Muscle of leg (tissue), 16 donors: ENCODE measurements at places on chromosomes 4 and X. TPM values are rescaled to one million over a fixed set of nuclear protein-coding genes. Genes with fewer than 3 reads are reported as not detected.

The HSFX1 gene
- total RNA-seq = 1.2 TPM

The TMEM31 gene
- 0.18 TPM for total RNA-seq

The GPR143 gene
- 0.58 TPM for total RNA-seq

- DNase-seq = no peak
These were observed 12.8 kb upstream of the TNIP2 start for GRCh38 chr4:2768921-2769336.

DNA sequence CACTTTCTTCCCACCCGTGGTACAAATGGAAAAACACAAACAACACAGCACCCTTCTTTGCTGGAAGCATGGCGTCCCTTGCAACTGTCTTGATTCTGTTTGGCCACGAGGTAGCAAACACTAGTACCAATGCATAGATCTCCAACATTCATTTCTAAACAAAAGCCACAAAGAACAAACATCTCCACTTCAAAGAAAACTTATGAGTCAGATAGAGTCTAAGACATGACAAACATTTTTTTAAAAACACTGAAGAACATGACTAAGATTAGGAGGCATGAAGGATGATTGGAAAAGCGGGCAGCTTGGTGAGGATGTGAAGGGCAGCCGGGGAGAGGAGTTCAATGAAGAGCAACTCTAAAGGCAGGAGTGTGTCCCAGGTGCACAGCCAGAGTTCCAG lies 197.6 kb upstream of the FAM9B start:
- DNase-seq = no peak

GRCh38 chr4:147714575-147715401 lies 17.1 kb upstream of the ARHGAP10 start:
- DNase-seq = peak; percentile 74

- DNase-seq = no peak
These were observed 12.0 kb downstream of the MPP1 start for GRCh38 chrX:154793084-154793795.

DNA sequence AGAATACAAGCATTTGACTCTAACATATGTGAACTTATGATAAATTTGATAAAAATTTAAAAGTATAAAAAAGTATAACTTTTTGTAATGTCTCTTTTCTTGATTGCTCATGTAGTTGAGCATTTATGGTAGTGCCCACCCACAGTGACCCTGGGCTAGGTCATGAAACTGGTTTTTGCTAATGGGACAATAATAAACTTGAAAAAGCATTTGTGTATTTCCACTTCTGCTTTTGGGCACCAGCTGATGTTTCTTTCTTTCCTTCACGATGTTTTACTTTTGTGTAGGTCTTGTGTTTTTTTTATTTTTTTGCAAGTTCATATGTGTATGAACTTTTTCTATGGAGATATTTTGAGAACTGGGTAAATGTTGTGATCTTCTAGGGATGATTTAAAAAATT lies 313.1 kb downstream of the CBLL2 start:
- DNase-seq = no peak

DNA sequence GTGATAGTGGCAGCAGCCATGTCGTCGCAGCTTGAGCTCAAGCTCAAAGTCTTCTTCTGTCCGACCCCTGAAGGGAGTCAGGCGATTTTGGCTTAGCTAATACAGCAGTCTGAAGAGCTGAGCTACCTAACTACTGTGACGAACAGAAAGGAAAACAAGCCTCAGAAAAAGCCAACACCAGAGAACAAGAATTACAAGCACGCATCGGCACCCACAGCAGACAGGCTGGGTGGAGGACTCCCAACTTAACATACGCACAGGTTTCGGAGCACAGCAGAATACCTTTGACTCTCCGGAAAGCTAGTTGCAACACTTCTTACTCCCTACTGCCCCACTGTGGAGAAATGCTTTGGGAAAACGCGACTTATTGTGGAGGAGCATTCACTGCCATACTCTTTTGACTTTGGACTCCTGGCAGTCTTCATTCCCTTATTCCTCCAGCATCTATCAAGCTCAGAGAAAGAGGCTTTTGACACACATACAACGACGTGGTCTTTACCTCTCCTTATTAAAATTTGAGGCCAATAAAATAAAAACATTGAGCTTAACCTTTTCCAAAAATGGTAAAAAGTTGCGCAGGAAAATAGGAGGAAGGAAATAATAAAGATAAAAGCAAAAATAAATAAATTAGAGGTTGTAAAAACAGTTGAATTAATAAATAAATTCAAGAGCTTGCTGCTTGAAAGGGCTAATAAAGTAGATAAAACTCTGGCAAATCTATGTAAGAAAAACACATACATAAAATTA lies 41.3 kb upstream of the GPC3 start:
- DNase-seq = peak; percentile 83

GRCh38 chr4:150117629-150118028 lies 39.4 kb downstream of the DCLK2 start:
- DNase-seq = no peak

GRCh38 chr4:96186593-96186992 lies 346.7 kb downstream of the PDHA2 start:
- no peak for DNase-seq

DNA sequence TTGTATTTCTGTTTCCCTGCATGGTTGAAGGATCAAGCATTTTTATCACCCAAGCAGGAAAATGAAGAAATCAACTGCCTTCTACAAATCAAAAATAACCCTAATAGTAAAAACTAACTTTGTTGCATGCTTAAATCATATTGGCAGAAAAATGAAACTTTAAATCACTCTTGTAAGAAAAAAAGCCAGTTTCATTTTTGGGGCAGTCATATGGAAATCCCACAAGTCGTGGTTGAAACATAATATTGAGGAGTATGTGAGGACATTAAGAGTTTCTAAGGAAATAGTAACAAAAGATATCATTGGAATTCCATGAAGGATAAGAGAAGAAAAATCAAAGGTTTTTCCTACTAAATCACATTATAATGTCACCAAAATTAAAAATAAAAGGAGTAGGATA lies 8.4 kb downstream of the TEC start:
- no peak for DNase-seq

GRCh38 chrX:139058831-139059495 lies 347.4 kb upstream of the FGF13 start:
- DNase-seq = no peak

GRCh38 chr4:178784491-178784890 lies 1342.3 kb upstream of the AGA start:
- no peak for DNase-seq

DNA sequence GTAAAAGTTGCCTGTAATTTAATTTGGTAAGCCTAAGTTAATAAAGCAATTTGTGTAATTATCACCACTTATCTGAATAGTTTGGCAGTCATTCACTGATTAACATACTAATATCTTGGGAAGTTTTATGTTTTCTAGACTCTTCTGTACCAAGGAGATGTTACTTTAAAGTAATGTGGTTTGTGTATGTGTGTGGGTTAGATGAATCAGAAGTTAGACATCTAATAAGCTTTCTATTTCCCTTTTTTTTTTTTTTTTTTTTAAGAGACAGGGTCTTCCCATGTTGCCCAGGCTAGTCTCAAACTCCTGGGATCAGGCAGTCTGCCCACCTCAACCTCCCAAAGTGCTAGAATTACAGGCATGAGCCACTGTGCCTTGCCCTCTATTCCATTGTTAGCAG lies 5.3 kb downstream of the SLAIN2 start:
- DNase-seq = no peak
